Activated B cell treated with CpG ODN at 0.5 μM for 24 hours (primary cell): ENCODE measurements at places on chromosomes 12 and 14.

DNA sequence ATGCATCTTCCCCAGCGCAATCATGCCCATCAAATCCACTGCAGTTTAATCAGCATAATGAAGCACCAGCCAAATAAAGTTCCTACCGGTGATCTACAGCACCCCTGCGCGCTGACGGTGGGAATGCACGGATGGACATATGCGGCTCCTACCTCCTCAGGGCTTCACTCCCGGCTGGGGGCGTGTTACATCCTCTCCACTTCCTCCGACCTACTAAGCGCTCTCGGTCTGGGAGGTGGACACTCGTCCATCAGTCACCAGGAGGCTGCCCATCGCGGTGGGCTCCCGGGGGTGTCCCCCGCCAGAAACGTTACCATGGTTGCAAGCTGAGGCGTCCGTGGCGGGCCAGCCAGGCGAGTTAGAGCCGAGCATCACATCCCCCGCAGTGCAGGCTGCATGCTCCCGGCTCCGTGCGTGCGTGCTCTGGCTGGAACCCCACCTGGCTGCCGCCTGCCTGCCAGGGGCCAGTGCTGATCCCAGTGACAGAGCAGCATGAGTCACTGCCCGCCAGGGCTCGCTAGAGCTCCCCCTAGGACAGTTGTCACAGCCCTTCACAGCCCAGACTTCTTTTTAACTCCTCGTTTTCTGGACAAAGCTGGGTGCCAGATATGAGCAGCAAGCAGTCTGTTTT lies 73.0 kb downstream of the CIT start:
- DNase-seq = no peak

- no peak for DNase-seq
Measured at GRCh38 chr12:3632256-3632655, 120.7 kb downstream of the CRACR2A start.

- no peak for DNase-seq
Measured at GRCh38 chr14:48331421-48331820, 656.0 kb upstream of the MDGA2 start.

- DNase-seq = no peak
Measured at GRCh38 chr14:32366256-32366879, 37.3 kb downstream of the AKAP6 start.

GRCh38 chr12:117749431-117749830 lies 219.4 kb downstream of the KSR2 start:
- no peak for DNase-seq

GRCh38 chr12:68465227-68465626 lies 133.1 kb upstream of the MDM1 start:
- DNase-seq = no peak

DNA sequence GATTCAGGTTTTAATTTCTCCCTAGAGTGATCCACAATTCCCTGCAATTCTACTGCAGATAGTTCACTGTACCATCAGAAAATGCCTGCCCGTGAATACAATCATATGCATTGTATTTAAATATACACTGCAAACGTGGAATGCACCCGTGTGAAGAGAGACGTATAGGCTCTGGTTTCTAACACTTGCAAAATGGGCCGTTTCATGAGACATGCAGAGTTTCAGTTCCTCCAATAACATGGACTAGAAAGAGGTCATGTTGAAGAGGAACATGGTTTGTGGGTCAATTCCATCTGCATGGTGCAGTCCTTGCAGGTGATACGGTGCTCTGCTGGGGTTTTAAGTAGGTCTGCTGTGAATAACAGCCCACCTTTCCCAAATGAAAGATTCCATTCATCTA lies 373.3 kb downstream of the TMEM132D start:
- DNase-seq = no peak

GRCh38 chr12:69392179-69392928 lies 32.8 kb downstream of the YEATS4 start:
- DNase-seq = no peak

- no peak for DNase-seq
Measured at GRCh38 chr12:77049767-77050353, 15.5 kb downstream of the E2F7 start.

DNA sequence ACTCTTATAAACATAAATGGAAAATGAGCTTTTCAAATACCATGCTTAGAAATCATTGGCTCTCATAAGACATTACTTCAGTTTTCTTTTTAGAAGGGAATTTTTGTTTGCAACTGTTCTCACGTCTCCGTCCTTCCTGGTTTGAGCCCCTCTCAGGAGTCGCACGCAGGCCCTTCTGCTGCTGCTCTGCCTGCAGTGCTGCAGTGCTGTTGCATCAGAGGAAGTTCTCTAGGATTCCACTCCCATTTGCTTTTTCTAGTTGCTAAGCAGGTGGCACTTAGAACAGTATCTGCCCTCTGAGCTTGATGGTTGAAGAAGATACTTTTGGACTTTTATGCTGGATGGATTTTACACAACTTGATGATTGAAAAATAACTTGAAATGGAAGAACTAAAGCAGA lies 70.8 kb downstream of the SCN8A start:
- no peak for DNase-seq

- no peak for DNase-seq
Measured at GRCh38 chr14:94761997-94762377, 7.9 kb downstream of the GSC start.

DNA sequence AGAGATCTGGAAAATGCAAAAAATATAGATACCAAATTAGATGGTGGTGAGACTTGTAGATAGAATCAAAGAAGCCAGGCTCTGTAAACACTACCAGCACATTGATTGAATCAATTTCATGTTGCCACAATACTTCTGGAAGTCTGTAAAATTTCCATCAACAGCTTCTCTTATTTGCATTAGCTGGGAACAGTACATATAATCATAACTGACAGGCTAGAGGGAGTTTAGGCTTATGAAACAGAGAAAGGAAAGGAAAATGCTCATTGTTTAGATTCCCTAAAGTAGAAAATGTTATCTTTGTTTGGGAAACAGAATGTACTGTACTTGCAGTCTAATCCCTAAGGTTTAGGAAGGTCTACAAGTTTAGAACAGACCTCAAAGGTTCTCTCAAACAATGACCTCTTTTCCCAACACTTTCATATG lies 335.2 kb downstream of the CEP128 start:
- DNase-seq = no peak

DNA sequence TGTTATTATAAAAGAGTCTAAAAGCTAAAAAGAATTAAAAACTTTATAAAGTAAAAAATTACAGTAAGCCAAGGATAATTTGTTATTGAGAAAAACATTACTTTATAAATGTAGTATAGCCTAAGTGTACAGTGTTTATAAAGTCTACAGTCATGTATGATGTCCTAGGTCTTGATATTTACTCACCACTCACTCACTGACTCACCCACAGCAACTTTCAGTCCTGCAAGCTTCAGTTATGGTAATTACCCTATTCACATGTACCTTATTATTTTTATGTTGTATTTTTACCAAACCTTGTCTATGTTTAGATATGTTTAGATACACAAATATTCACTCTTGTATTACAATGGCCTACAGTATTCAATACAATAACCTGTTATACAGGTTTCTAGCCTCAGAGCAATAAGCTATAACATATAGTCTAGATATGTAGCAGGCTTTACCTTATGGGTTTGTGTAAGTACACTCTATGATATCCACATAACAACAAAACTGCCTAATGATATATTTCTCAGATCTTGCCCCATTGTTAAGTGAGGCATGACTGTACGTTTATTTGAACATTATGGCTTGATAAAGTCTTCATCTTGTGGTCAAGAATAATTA lies 113.7 kb upstream of the KITLG start:
- DNase-seq = no peak

DNA sequence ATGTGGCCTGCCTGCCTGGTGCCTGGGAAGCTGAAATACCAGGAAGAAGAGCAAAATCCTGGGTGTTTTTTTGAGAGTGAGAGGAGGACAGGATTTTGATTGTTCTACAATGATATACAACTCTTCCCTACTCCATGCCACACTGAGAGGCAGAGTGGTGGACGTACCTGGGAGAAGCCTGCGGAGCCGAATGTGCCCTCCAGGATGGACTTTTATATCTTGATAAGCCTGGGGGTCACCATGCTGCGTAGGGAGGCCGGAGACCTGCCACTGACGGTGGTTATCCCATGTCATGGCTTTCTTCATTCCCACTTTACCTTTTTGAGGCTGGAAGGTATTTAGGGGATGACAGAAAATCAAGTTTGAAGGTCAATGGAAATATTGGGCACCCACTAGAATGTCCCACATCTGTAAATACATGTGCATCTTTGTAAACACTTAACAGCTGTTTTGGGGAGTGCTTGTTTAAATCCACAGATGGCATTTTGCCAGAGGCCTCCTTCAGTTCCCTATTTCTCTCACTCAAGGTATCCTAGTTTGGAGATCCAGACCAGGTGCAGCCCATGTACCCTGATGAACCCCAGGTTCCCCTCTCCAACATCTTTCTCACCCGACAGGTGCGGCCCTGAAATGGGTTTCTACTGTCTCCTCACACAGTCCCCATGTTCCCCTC lies 1.1 kb upstream of the GLT1D1 start:
- no peak for DNase-seq
